ENCODE measurements at places on chromosomes 12 and 14.

DNA sequence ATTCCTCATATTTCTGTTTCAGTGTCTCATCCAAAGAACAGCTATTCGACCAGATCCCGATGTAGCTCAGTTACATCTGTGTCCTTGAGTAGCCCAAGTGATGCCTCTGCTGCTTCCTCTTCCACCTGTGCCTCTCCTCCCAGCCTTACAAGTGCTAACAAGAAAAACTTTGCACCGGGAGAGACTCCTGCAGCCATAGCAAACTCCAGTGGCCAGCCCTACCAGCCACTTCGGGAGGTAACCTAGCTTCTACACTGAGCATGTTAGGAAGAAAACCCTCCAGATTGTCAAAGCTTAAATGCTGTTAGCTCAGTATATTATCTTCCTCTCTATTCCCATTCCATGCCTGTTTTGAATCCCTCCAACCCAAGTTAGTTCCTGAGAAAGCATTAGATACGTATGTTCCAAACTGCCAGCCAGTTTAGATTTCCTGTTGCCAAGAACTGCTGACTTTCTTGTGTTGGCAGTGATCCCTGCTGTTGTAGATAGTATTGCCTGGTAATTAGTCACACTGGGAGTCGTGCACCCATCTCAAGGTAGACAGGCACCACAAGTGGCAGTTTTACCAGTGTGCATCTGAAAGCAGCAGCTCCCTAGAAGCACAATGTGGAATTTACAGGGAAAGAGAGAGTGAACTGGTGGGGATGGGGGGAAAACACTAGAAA is 14.0 kb upstream of the KCNH3 start:
- DNase-seq, result no peak

DNA sequence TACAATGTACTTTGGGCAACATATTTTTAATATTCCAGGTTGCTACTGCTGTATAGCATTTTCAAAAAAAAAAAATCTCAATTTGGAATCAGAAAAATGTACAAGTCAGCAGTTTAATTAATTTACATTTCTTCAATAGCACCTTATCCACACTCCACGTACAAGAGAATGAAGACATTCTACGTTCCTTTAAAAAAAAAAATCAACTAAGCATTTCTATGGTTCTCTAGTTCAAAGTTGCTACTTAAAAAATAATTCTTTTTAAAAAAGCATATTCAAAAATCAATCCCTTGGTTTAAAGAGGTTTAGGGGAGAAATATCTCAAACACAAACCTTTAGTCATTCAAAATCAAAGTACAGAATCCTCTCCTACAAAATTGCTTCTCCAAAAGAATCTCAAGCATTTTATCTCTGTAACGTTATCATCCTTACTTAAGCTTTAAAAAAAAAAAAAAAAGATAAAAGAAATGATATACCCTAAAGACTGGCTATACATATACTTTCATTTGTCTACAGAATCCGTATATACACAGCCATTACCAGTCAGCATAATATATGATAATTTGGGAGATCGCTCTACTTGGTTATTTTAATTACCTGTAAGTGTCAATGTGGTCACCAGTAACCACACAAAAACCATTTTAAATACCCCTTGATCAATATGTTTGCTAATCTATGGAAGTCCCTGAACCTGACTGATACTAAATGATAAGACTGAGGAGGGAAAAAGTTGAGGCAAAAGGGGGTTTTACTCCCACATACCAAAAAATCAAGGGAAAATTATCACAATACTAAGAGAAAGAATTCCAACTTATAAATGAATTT is 2.7 kb downstream of the MED13L start:
- no peak for DNase-seq

GRCh38 chr12:120693848-120694247 is 6.9 kb downstream of the MLEC start:
- DNase-seq, result no peak

DNA sequence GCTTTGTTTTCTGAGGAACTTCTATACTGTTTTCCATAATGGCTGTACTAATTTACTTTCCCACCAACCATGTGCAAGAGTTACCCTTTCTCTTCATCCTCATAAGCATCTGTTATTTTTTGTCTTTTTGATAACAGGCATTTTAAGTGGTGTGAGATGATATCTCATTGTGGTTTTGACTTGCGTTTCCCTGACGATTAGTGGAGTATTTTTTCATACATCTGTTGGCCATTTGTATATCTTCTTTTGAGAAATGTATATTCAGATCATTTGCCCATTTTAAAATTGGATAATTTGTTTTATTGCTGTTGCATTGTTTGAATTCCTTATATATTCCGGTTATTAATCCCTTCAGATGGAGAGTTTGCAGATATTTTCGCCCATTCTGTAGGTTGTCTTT is 10.2 kb upstream of the HMGA2 start:
- DNase-seq, result no peak

DNA sequence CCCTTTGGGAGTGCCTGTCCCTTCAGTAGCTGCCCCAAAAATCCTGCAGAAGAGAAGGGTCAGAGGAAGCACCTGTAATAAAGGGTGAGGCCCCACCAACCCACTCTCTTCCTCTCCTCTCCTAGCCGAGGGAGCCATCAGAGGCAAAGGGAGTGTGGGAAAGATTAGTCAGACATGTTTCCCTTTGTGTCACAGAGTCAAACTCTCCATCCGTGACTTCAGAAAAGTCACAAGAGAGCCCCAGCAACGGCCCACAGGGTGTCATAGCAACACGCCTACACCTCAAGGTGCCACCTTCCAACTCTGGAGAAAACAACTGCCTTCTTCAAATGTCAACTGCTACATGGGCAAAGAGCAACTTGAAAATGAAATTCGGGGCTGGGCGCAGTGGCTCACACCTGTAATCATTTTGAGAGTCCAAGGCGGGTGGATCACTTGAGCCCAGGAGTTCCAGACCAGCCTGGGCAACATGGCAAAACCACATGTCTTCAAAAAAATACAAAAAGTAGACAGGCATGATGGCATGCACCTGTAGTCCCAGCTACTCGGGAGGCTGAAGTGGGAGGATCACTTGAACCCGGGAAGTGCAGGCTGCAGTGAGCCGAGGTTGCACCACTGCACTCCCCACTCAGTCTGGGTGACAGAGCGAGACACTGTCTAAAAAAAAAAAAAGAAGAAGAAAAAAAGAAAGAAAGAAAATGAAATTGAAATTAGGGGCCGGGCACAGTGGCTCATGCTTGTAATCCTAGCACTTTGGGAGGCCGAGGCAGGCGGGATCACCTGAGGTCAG is 17.7 kb upstream of the CD27 start:
- DNase-seq, result peak; percentile 84

GRCh38 chr14:45868863-45869262 is 615.9 kb upstream of the MIS18BP1 start:
- DNase-seq, result no peak

GRCh38 chr14:93734086-93734822 is 54.0 kb downstream of the PRIMA1 start:
- no peak for DNase-seq

- no peak for DNase-seq
Observed at GRCh38 chr12:102349079-102349478, 131.3 kb downstream of the IGF1 start.

- no peak for DNase-seq
Observed at GRCh38 chr12:66044731-66045130, 85.8 kb downstream of the LLPH start.

DNA sequence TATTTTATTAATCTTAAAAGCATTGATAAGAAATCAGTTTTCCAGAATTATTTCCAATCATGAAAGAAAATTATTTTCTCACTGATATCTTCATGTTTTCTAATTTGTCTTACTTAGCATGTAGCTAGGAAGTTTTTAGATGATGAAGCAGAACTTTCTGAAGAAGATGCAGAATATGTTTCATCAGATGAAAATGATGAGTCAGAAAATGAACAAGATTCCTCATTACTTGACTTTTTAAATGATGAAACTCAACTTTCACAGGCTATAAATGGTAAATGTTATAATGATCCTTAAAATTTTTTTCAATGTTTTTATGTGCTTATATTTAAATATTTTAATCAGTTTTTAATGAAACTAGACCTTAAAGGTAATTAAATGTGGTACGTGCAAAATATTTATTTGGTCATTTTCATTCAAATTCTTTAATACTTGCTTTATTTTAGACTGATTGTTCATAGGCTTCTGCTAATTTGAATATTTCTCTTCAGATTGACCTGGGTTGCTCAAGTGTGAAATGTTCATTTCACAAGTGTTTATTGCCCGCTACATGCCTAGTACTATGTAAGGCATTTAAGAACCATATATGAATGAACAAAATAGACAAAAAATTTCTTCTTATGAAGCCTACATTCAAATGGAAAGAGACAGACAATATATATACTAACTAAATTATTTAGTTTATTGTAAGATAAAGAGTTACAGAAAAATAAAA is 49.5 kb downstream of the FANCM start:
- no peak for DNase-seq

- DNase-seq, result peak; percentile 43
Observed at GRCh38 chr14:94548999-94549985, 11.9 kb upstream of the SERPINA4 start.

GRCh38 chr12:34394211-34395055 is 372.1 kb downstream of the ALG10 start:
- no peak for DNase-seq

All from stimulated activated CD8-positive, alpha-beta memory T cell treated with anti-CD3 and anti-CD28 coated beads, Interleukin-7, amount 100 ng/mL, for 24 hours (primary cell).